ENCODE measurements at places on chromosomes 3 and 15.

DNA sequence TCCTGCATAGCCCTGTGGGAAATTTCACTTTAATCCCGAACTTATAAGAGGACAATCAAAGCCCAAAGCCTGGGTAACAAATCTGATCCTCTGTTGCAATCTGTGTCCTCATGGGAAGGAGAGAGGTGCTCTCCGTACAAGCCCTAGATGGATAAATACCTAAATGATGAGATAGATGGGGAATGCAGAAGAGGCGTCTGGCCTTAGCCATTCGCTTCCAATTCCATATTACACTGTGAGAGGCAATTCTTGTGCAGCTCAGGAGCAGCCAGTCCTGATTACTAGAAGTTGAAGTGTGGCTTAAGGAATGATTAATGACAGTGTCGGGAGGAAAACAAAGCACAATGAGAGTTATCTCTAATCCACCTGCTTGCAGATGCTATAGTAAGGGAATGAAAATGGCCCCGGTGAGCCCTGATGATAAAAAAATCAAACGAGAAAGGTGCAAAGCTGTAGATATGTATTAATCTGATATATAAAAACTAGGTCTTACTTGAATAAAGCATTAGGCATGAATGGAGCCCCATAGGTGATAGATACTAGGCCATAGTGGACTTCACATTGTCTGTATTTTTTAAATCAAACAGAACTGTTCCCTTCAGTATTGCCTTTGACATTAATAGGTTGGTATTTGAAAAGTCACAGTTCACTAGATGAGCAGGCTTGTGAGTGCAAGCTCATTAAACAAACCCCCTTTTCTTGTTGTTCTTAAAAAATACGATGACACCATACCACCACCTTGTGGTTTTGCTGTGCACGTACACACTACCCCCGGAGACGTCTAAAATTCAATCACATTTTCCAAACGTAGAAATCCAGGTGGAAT is 54.2 kb upstream of the TMCO5A start:
- peak; percentile 24 for DNase-seq

- no peak for DNase-seq
These were observed 51.3 kb downstream of the ETV5 start for GRCh38 chr3:186057594-186057993.

DNA sequence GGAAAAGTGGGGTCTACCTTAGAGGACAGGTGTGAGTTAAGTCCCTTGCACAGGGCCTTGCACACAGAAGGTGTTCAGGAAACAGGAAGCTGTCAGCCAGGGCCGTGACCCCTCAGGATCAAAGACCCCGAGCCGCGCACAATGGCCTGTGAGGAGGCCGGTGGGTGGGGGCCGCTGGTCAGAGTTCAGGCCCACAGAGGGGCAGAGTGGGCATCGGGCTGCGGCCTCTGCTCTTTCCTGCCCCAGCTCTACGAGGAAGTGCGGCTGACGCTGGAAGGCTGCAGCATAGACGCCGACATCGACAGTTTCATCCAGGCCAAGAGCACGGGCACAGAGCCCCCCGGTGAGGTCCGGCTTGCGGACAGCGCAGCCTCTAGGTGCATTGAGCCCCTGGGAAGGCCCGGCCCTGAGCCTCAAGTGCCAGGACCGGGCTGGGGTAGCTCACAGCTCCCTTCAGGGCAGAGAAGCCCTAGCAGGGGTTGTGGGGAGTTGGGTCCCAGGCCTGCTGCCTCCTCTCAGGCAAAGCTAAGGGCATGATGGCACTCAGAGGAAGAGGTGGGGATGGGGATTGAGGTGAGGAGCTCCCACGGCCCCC is 37.2 kb downstream of the PSTPIP1 start:
- DNase-seq = no peak

DNA sequence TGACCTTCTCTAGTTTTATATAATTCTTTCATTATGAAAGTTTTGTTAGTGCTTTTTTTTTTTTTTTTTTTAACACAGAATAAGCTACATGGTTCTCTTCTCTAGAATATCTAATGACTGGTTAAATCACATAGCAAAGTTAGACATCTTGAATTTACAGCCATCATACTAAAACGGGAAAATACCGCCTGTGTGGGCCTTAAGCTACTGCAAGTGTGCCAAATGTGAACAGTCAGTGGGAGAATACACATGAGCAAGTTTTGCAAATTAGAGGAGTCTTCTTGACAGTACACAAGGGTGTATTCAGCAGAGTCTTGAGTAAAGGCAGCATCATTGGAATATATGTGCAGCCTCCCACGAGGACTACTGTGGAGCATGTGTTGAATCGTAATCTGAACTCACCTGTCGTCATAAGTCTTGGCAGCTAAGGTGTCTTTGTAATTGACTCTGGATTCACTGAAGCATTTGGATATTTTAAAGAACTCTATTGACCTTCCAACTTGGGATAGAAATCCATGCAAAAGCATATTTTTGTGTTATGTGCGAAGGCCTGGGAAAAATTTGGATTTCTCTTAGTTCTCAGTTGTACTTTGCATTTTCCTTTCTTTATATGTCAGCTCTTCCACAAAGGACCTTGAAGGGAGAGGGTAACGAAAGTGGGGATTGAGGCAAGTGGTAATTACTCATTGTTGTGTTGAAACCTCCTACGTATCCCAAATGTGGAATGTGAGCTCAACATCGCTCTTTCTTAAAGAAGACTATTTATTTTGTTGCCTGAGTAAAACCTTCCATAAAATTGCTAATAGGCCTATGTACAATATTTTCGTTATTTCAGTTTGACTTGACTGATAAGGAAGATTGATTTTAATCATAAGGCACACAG is 117.4 kb downstream of the ATG7 start:
- no peak for DNase-seq

GRCh38 chr3:123072152-123072551 is 5.3 kb downstream of the PDIA5 start:
- DNase-seq = no peak

DNA sequence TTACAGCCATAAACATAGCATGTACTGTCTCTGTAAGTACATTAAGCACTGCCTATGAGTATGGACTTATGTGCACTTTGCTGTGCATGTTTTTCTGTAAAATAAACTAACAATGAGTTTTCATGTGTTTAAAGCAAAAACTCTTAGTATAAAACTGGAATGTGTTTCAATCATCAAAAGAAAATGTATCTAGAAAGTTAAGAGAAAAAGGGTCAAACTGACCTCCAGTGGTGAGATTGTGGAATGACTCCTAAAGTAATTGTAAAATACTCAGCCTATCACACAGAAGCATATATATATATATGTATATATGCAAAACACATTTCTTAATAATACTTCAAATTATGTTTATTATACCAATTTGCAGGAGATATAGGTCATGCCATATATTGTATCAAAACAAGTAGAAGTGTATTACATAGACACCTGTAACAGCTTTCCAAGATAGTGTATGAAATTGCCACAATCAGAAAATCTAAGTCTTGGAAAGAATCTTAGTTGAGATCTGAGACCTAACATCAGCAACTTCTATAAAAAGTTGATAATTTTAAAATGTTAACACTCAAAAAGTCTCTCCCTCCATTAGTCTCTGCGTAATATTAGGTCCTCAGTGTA is 199.6 kb downstream of the FMN1 start:
- no peak for DNase-seq
